Thymus (tissue), 14 donors: ENCODE measurements at places on chromosomes 12 and 14.

- no peak for DNase-seq
These were observed 54.4 kb upstream of the BTG1 start for GRCh38 chr12:92199819-92200576.

GRCh38 chr12:57983146-57983857 lies 41.9 kb downstream of the ATP23 start:
- DNase-seq: no peak

DNA sequence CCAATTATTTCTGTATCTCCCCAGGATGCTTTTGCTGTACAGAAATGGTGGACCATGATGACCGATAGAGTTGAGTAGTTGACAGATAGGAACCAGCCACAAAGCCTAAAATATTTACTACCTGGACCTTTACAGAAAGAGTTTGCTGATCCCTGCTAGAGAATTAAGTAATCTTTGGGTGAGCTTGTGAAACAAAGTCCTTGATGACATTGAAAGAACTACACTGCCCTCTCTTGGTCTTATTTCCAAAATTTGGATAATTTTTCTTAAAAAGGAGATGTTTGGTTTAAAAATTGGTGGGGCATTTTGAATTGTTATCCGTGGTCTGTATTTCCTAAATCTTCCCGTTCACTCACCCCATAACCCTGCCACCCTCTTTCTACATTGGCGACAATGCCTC lies 13.7 kb upstream of the TCTN1 start:
- DNase-seq: no peak

DNA sequence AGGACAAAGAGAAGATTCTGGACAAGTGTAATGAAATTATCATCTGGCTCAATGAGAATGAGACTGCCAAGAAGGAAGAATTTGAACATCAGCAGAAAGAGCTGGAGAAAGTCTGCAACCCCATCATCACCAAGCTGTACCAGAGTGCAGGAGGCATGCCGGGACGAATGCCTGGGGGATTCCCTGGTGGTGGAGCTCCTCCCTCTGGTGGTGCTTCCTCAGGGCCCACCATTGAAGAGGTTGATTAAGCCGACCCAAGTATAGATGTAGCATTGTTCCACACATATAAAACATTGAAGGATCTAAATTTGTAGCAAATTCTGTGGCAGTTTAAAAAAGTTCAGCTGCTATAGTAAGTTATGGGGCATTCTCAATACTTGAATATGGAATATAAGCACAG lies 174.3 kb upstream of the CCND2 start:
- no peak for DNase-seq

DNA sequence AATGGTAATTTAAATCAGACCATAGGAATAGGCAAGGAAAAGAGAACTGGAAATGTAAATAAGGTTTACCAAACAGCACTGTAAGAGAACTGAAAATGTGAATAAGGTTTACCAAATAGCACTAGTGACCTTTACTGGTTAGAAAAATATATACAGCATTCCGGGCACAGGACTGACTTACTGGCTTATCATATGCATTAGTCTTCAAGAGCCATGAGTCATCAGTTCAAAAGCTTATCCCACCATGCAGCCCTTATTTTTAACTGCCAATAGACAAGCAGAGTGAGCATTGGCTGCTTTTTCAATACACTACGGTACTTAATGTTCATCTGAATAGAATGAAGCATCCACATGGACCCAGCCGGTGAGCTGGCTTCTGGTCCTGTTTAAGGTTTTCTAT lies 13.0 kb upstream of the NELL2 start:
- no peak for DNase-seq

GRCh38 chr14:83208341-83208740 lies 1674.7 kb upstream of the SEL1L start:
- DNase-seq: no peak

- no peak for DNase-seq
These were observed 16.5 kb downstream of the CCER1 start for GRCh38 chr12:90938451-90938850.

DNA sequence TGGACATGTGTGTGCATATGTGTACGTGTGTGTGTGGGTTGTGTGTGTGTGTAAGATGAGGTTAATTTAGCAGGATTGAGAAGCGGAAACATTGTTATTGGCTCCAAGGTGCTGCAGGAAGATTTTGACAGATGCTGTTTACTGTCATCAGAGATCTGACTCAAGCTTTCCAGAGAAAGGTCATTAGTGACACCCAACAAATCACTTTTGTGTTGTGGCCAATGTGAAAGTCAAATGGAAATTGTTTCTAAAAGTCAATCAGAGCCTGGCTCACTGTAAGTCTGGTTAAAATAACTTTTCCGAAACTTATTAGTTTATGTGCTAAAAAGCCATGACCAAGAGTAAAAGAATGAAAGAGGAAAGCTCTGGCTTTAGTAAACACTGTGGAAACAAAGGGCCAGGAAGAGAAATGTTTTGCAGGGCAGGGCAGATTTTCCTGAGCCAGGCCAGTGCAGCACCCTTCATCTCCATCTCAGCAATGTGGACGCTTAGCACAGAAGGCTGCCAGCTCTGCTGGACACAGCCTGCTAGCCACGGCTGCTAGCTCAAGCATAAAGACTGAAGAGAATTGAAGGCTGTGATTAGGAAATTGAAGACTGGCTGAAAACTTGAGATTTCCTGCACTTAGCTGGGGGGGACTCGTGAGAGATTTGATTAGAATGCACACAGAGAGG lies 235.8 kb downstream of the NEDD1 start:
- no peak for DNase-seq

DNA sequence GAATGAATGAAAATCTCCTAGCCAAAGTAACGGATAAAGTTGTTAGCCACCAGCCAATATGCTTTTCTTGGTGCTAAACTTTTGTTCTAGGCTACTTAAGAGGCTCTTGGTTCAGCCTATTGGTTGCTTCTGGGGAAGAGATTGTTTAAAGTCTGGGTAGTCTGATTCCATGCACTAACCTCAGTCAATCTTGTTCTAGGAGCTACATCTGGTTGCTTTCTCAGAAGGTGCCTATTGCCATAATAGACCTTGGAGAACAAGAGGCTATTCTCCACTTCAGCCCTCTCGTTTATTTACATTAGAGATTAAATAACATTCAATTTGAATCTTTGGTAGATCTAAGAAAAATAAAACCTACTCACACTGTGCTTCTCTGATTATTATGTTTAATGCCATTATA lies 40.8 kb upstream of the OTOGL start:
- DNase-seq: no peak

- no peak for DNase-seq
These were observed 166.5 kb downstream of the ZFP36L1 start for GRCh38 chr14:68626386-68626785.
